Astrocyte (in vitro differentiated cells and primary cell): ENCODE measurements at places on chromosomes 5 and 9. TPM values are rescaled to one million over a fixed set of nuclear protein-coding genes. Genes with fewer than 3 reads are reported as not detected.

- DNase-seq = no peak
- H3K27ac ChIP-seq = peak overlapping the region; percentile 89
- no peaks in the 10 kb centered on the region for H3K27me3 ChIP-seq
- H3K4me3 ChIP-seq = peak overlapping the region; percentile 82
- H3K4me1 ChIP-seq = peaks cover 23% of the 10 kb centered on the region
- H3K36me3 ChIP-seq = peaks cover 14% of the 10 kb centered on the region
These were observed 1.0 kb downstream of the TRIP13 start for GRCh38 chr5:893711-894110.

- peak overlapping the region; percentile 74 for H3K27ac ChIP-seq
- DNase-seq = peak; percentile 94
These were observed 408.7 kb downstream of the ARHGEF28 start for GRCh38 chr5:74034733-74035132.

GRCh38 chr9:83699615-83700014, 8.1 kb downstream of the UBQLN1 start:
- no peak overlapping the region for H3K4me3 ChIP-seq
- no peaks in the 10 kb centered on the region for H3K27me3 ChIP-seq
- peaks cover 11% of the 10 kb centered on the region for H3K4me1 ChIP-seq
- no peaks in the 10 kb centered on the region for H3K36me3 ChIP-seq
- no peak overlapping the region for H3K27ac ChIP-seq

The GPRIN1 gene
- 6.8 and 8.2 TPM in 2 replicates for total RNA-seq

The AJM1 gene
- 3.3 and 4.2 TPM in 2 replicates for total RNA-seq

The NMUR2 gene
- total RNA-seq = not detected in 2 replicates

The TRIM41 gene
- 20.9 and 21.8 TPM in 2 replicates for total RNA-seq

The BARHL1 gene
- total RNA-seq = not detected in 2 replicates
